Astrocyte (in vitro differentiated cells and primary cell): ENCODE measurements at places on chromosomes 1 and 21. TPM values are rescaled to one million over a fixed set of nuclear protein-coding genes. Genes with fewer than 3 reads are reported as not detected.

DNA sequence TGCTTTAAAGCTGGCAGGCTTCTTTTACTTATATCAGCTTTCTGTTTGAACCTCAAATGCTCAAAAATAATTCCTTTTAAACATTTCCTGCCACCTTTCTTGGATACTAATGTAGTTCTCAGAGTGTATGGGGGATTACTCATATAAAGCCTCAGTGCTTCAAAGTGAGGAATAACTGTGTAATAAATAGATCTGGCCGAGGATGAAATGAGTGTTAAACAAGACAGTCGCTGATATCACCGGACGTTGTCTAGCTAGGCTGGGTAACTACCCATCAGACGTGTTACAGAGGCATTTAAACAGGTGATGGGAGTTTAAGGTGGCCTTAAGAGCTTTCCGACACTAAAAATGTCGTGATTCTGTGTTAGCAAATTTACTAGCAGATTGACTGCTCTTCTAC lies 53.1 kb downstream of the VANGL2 start:
- no peak for DNase-seq

- no peak for DNase-seq
Measured at GRCh38 chr1:151479462-151479861, 20.2 kb upstream of the POGZ start.

DNA sequence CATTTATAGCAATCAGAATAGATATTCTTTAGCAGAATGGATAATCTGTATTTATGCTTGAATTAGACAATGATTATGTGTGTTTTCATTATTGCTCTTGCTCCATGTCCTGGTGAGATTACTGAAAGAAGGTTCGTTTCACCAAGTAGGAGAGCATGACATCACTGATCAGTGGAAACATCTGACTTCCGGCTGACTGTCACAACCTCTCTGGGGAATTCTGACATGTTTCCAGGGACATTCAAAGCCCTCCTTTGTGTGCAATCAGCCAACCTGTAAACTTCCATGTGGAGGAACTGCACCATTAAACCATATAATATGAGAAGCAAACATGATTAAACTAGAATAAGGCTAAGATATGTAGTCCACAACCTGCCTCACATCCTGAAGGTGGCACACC lies 424.8 kb upstream of the ADGRL4 start:
- DNase-seq: no peak

DNA sequence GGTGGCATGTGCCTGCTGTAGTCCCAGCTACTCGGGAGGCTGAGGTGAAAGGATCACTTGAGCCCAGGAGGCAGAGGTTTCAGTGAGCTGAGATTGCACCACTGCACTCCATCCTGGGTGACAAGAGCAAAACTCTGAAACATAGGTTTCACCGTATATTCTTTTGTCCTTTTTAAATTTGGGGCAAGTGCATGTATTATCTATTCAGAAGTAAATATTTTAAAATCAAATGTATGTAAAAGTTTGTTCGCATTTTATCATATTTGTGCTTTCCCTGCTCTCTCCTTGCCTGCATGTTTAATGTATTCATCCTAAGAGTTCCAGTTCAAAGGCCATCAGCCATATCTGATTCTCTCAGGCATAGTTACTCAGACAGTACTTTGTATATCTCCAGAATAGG lies 7.9 kb upstream of the UFC1 start:
- no peak for DNase-seq

DNA sequence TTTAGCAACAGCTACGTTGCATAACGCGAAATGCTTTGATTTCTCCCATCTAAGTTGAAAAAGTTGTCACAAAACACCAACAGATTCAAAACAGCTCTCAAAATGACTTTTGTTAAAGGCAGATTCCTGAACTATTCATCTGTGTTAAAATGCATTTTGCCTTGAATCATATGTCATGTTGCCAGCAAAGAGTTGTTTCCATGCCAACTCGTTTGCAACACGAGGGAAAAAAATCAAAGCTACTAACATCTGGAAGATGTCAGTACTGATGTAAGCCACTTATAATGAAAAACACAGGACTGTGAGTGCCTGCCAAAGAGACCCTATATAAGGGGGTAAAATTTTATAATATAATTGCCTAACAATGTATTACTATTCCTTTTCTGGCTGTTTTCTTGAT lies 182.7 kb upstream of the PTBP2 start:
- peak; percentile 87 for DNase-seq

The MPL gene
- not detected in 2 replicates for total RNA-seq

The PTGS2 gene
- total RNA-seq: 2.5 and 4.7 TPM in 2 replicates

The SLC44A5 gene
- 1.6 and 2.2 TPM in 2 replicates for total RNA-seq

The KIRREL1 gene
- 195 and 231 TPM in 2 replicates for total RNA-seq

The NR1I3 gene
- not detected in 2 replicates for total RNA-seq

The AJAP1 gene
- total RNA-seq: 0.29 and 0.34 TPM in 2 replicates
